Islet precursor cell (in vitro differentiated cells): ENCODE measurements at places on chromosomes 2 and 18.

DNA sequence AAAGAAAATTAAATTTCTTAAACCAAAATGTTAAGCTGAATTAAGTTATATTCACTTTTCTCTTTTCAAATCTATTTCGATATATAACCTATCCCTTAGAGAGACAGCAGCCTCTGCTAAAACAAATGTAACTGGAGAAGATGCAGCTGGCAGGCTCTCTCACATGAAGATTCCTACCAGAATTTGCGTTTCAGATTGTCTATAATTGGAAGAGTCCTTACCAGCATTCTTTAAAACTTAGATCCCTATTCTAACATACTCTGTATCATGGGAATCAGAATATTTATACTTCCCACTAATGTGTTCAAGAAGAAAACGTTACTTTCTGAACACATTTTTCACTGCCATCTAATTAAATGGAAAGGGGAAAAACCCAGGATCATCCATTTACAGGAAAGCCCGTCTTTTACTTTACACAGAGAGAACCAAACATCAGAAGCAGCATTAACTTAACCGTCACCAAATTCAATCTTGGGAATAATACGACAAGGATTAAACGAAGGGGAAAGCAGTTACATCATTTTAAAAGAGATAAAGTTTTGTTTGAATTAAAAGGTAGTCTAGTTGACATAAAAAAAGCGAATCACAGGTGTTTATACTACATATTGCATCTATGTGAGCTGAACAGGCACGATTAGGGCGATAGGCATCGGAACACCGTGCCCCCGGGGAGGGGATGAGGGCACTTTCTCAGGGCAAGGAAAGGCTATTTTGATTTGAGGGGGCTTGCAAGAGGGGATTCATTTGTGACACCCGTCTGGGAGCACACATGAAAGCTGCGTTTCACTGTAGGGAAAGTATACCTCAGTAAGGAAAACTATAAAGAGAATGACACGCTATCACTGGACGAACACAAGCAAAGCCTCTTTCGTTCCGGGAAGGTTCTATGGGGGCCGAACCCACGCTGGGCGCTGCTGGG is 1.3 kb downstream of the PTPN2 start:
- no peak for DNase-seq

GRCh38 chr2:190119257-190119656 is 56.7 kb upstream of the MSTN start:
- DNase-seq: peak; percentile 56

GRCh38 chr2:179569831-179570233 is 291.6 kb downstream of the ZNF385B start:
- DNase-seq: no peak

- no peak for DNase-seq
Measured at GRCh38 chr18:74631623-74632350, 34.1 kb downstream of the ZNF407 start.

DNA sequence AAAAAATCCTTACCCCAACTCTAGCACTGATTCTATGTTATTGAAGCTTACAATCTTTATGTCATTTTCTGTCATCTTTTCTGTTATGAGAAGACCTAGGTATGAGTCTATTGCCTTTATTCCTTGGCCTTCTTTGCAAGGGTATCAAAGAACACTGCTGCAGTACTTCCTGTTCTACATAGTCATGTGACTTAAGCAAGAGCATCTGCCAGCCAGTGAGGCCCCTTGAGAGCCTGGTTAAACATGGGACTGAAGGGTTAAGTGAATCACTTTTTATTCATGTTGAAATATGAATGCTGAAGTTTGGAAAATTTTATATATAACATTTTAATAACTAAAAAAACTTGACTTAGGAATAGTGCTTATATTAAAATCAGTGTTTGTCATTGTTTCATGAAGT is 844 bp upstream of the CPS1 start:
- no peak for DNase-seq

DNA sequence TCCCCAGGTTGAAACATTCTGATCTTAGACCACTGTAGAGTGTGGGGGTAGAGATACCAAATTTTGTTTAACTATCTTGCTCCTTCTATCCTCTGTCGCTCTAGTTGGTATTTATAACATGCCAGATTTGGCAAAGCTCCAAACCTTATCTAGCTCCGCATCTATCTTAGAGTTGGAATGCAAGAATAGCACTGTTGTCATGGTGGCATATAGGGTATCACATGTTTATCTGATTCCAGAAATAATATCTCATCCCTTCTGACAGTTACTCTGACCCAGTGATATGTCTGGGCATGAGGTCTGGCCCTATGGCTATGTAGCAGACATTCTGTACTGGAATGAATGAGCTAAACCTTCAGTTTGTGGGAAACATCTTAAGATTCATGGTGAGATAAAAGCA is 51.7 kb downstream of the CABYR start:
- DNase-seq: no peak

- peak; percentile 1 for DNase-seq
Measured at GRCh38 chr2:32271063-32271462, 6.4 kb upstream of the NLRC4 start.

GRCh38 chr2:20563833-20564232 is 87.1 kb downstream of the HS1BP3 start:
- DNase-seq: no peak

- peak; percentile 95 for DNase-seq
Measured at GRCh38 chr2:9675415-9676351, 44.9 kb upstream of the YWHAQ start.

DNA sequence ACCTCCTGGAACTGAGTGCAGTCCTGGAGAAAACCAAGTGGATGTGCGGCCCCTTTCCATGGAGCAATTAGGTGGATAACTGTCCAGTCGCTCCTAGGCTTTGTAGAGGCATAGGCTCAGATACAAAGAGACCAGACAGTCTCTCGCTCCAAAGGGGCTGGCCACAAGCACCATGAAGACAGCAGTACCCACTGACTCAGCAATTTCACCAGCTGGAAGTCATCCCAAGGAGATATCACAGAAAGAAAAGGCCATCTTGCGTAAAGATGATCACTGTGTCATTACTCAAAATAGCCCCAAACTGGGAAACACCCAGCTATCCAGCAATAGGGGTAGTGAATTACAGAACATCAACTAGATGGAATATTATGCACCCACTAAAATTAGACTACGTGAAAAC is 161.2 kb downstream of the MSH2 start:
- DNase-seq: no peak
